Central memory CD8-positive, alpha-beta T cell (primary cell): ENCODE measurements at places on chromosomes 6 and 20.

GRCh38 chr6:12150812-12151432, 138.8 kb downstream of the HIVEP1 start:
- no peak for DNase-seq

- no peak for DNase-seq
Measured at GRCh38 chr6:116840091-116840490, 11.2 kb upstream of the GPRC6A start.

- no peak for DNase-seq
Measured at GRCh38 chr6:116439522-116440051, 21.6 kb upstream of the CALHM6 start.

- no peak for DNase-seq
Measured at GRCh38 chr20:1505361-1505760, 14.1 kb upstream of the SIRPB2 start.

DNA sequence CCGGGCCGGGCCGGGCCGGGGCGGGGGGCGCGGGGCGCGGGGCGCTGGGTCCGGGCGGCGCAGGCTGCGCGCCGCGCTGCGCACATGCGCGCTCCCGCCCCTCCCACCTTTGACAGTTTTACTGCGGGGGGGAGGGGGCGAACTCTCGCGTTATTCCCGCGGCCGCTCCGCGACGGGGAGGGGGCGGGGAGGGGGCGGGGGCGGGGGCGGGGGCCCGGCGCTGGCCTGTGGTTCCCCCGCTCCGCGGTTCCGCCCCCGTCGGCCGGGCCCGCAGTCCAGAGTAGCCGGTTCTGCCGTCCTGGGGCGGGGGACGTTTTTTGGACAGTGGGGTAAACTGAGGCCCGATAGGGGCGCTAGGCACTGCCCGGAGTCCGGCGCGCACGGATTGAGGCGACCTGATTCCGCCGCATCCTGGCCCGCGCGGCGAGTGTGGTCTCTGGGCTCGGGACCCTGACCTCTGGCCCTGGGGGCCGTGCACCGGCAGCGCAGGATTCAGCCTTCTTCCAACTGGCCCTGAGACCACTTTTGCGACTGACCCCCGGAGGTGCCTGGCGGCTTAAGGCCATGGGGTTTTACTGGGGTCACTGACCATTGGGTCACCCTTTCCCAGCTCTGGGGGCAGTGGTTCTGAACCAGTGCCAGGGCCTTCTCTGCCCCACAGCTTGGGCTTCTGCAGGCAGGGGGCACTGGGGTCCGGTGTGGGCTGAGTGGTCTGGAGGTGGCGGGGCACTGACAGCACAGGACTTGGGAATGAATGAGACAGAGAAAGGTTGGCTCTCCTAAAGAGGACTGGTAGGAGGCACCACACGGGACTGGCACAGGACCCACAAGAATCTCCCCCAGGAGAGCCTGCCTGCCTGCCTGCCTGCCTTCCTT, at the start of gene ZNF512B:
Gene ZNF512B, minus strand, starts transcription at position 93 of the 876 bp plus-strand sequence. CDS start 1,980 bp downstream, outside the sequence.
- no peak for DNase-seq
